ENCODE measurements at places on chromosomes 1 and 21.

- DNase-seq, result no peak
Observed at GRCh38 chr1:196381544-196381943, 226.7 kb downstream of the KCNT2 start.

GRCh38 chr1:223549740-223550139, 115.8 kb downstream of the CAPN8 start:
- DNase-seq, result no peak

DNA sequence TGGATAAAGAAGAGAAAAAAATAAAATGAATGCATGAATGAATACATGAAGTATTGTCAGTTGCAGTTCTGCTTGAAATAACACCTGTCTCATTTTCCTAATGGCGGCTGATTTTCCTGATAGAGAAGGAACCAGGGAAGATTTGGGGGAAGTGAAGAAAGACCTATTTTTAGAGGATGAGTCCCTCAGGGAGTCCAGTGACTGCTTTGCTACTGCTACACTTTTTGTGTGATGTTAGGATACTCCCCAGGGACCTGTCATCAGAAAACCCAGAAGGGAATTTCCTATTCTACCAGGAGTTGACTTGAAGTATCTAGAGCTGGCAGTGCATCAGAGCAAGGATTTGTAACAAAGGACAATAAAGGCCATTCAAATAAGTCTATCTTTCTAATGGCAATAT, 114.8 kb downstream of the MAB21L3 start:
- DNase-seq, result no peak

DNA sequence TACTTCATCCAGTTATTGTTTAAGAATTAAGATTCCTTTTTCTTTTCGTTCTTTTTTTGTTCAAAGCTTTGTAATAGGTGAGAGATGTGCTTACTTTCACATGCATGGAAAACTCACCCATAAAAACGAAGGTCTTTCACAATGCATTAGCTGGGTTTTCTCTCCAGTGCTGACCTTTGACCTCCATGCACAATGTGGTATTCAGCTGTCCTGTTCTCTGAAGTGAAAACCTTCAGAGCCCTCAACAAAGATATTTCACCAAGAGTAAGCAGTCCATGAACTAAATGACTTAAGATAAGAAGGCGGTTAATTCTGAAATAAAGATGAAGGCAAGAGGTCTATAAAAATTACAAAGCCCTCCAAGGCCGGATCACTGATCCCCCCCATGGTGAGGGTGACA, 77.1 kb upstream of the IPO9 start:
- DNase-seq, result no peak

DNA sequence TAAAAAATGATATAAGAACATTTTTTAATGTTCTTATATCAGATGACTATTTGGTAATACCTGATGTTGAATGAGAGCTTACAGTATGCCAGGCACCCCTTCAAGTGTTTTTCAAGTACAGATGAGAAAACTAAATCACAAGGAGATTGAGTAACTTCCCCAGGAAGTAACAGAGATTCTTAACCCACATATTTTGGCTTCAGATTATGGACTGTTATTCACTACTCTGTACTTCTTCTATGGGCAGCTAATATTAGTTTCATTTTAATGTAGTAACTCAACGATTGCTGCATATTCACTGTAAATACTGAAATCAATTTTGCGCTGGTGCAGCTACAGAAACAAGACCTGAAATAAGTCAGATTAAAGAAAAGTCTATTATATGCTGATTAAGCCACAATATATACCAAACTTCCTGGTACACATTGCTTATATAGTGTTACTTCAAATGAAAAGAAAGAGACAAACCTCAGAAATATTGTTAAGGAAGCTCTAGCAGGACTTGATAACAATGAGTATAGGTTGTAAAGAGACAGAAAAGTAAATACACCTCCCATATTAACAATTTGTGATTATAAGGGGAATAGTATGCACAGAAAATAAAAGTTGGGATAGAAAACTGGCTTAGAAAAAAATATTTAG, 19.7 kb downstream of the DPYD start:
- DNase-seq, result no peak

All from HEK293T (cell line).